Pancreas (tissue), 10 donors: ENCODE measurements at places on chromosomes 5 and 9.

GRCh38 chr5:57111993-57112392 lies 61.9 kb upstream of the GPBP1 start:
- no peaks in the 10 kb centered on the region for H3K27me3 ChIP-seq
- no peak overlapping the region for H3K4me3 ChIP-seq
- no peaks in the 10 kb centered on the region for H3K36me3 ChIP-seq
- DNase-seq, result no peak
- no peaks in the 10 kb centered on the region for H3K4me1 ChIP-seq

DNA sequence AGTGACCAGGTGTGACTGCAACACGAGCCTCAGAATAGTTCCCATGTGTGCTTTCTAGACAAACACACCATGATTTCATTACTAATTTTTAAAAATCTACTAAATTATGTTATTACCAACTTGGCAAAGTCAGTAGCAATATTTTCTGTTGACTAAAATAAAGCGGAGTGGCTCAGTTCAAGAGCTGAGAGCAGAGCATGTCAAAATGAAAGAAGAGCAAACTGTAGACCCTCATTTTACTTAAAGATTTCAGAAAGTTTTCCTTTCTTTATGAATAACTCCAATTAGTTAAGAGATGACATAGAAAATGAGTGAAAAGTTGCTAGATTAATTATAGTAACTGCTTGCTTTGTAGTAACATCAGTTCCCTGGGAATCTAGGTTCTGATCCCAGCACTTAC lies 17.9 kb downstream of the OXCT1 start:
- no peak for DNase-seq
- no peaks in the 10 kb centered on the region for H3K4me1 ChIP-seq
- no peak overlapping the region for H3K27ac ChIP-seq
- no peaks in the 10 kb centered on the region for H3K36me3 ChIP-seq
- H3K27me3 ChIP-seq, result no peaks in the 10 kb centered on the region

DNA sequence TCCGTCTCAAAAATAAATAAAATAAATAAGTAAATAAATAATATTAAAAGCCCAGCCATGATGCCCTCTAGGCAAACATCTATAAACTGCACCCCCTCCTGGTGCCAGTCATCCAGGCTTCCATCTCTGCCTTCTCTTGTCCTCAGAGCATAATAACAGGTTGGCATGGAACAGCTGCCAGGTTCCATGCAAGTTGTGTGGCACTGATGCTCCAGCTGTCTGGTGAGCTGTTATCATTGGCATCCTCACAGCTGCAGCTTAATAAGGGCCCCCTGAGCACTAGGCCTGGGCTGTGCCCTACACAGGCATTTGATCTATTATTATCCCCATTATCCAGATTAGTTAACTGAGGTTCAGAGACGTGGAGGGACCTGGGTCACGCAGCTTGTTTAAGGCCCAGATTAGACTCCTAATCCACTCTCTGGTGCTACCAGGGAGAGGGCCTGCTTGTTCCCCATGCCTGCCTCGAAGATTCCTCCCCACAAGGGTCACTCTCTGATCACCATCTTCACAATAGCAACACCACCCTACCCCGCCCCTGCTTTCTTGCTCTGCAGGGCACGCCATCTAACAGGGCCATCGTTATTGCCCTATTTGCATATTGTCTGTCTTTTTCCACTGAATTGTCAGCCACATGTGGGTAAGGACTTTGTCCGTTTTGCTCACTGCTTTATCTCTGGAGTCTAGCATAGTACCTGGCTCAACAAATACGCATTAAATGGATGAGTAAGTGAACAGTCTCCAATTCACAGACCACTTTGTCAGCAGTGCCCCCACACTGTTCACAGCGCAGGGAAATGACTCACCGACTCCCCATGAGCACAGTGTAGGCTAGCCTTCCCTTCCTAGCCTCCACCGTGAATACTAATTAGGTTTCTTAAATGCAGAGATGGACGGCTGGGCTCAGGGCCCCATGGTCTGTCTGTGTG lies 1.5 kb upstream of the DNM1 start:
- H3K4me1 ChIP-seq, result no peaks in the 10 kb centered on the region
- no peaks in the 10 kb centered on the region for H3K36me3 ChIP-seq
- no peak overlapping the region for H3K4me3 ChIP-seq
- H3K27me3 ChIP-seq, result no peaks in the 10 kb centered on the region
- no peak for DNase-seq

- no peak for DNase-seq
- H3K4me3 ChIP-seq, result no peak overlapping the region
- H3K27me3 ChIP-seq, result no peaks in the 10 kb centered on the region
- H3K36me3 ChIP-seq, result no peaks in the 10 kb centered on the region
- H3K4me1 ChIP-seq, result no peaks in the 10 kb centered on the region
- H3K27ac ChIP-seq, result no peak overlapping the region
Observed at GRCh38 chr9:97179616-97180015, 127.8 kb upstream of the CCDC180 start.

DNA sequence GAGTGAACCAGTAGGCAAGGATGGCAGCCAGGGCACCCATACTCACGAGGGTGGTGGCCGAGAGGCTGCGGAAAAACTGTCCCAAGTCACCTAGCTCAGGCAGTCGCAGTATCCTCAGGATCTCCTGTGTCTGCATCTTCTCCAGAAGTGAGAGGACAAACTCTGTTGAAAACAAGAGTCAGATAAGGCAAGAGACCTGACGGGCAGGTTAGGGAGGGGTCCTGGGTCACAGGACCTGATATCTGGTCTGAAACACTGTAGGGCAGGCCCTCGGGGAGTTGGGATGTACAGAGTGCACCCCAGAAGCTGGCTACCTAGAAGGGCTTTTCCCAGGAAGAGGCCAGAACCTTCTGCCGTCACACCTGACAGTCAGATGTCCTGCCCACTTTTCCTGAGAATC lies 17.4 kb downstream of the ACSL6 start:
- H3K36me3 ChIP-seq, result no peaks in the 10 kb centered on the region
- H3K4me3 ChIP-seq, result no peak overlapping the region
- H3K4me1 ChIP-seq, result peaks cover 25% of the 10 kb centered on the region
- no peak overlapping the region for H3K27ac ChIP-seq

DNA sequence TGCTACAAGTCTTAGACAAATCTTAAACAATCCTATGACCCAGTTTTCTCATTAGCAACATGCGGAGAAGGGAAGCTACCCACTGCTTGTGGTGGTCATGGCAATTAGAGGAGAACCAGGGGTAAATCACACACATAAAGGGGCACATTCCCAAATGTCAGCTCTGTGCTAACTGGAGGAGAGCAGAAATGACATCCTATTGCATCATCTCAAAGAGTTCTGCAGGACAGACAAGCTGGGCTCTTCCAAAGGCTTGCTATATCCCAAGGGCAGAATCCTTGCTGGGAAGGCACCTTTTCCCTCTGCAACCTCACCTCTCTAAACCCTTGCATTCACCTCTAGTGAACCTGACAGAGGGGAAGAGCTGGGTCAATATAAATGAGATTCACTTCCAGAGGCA lies 17.0 kb upstream of the WWC1 start:
- H3K4me3 ChIP-seq, result no peak overlapping the region
- H3K4me1 ChIP-seq, result no peaks in the 10 kb centered on the region
- DNase-seq, result no peak
- no peak overlapping the region for H3K27ac ChIP-seq
- no peaks in the 10 kb centered on the region for H3K36me3 ChIP-seq

- H3K4me3 ChIP-seq, result no peak overlapping the region
- no peaks in the 10 kb centered on the region for H3K27me3 ChIP-seq
- DNase-seq, result no peak
- no peaks in the 10 kb centered on the region for H3K4me1 ChIP-seq
Observed at GRCh38 chr9:5388026-5388819, 48.5 kb upstream of the RLN1 start.

DNA sequence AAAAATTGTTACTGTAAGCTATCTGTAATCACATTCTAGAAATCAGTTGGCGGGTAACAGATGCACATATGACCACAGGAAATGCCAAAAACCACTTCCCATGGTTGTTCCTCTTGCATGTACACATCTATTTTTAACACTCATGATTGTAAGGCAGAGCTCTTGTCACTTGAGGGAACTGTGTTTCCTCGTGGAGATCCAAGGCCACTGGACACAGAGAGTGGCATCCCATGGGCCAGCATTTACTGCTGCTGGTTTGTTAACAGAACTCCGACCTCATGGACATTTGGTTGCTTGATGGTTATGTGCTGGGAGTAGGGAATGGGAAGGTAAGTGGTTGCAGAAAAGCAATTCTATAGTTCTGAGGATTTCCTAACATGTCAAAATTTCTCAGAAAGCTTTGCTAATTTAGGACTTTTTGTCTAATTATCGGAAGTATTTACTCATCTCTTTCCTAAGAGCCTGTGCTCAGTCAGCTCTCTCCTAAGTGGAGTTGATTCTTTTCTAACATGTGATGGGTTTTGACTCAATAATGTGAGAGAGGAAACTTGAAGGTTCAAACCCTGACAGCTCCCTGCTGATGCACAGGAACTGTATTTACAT lies 202.0 kb upstream of the NR3C1 start:
- DNase-seq, result no peak
- H3K36me3 ChIP-seq, result no peaks in the 10 kb centered on the region
- H3K27me3 ChIP-seq, result no peaks in the 10 kb centered on the region
- H3K4me1 ChIP-seq, result no peaks in the 10 kb centered on the region

DNA sequence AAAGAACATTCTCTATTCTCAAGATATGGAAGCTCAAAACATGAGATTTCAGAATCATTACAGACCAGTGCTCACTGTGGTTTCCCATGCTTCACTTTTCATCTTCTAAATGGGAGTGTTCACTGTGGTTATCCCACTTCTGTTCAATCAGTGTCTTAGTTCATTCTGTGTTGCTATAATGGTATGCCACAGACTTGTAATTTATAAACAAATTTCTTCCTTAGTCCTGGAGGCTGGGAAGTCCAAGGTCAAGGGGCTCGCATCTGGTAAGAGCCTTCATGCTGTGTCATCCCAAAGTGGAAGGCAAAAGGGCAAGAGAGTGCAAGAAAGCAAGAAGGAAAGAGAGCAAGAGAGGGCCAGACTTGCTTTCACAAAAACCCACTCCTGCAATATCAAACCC lies 146.3 kb downstream of the TTC39B start:
- H3K27me3 ChIP-seq, result no peaks in the 10 kb centered on the region
- DNase-seq, result no peak
- H3K4me3 ChIP-seq, result no peak overlapping the region
- peaks cover 6% of the 10 kb centered on the region for H3K4me1 ChIP-seq

- H3K4me1 ChIP-seq, result no peaks in the 10 kb centered on the region
- no peaks in the 10 kb centered on the region for H3K36me3 ChIP-seq
- no peak overlapping the region for H3K4me3 ChIP-seq
Observed at GRCh38 chr9:127185931-127186781, 63.7 kb upstream of the ANGPTL2 start.

DNA sequence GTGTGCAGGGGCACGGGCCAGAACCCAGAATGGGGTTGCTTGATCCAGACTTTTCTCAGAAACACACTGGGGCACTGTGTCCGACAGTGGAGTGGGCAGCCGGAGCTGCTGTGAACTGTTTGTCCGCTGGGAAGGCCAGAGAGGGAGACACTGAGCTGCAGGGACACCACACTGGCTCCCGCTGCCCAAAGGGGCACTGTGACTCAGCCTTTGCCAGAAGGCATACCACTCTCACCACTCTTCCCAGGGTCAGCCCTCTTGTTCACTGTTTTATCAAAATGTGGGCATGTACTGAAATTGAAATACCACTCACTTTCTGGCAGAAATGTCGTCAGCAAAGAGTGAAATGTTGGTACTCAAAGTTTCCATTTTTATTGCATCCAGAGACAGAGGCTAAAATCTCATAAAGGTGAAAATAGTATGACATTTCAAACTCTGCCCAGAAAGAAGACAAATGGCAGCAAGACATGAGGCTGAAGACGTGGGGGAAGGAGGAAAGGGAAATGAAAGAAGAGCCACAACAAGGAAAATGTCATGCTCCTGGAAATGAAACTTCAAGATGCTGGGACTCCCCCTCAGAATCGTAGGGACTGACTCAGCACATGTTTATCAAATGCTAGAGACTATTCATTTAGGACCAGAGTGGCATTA lies 4.5 kb upstream of the IL7R start:
- H3K27me3 ChIP-seq, result no peaks in the 10 kb centered on the region
- no peaks in the 10 kb centered on the region for H3K4me1 ChIP-seq
- no peaks in the 10 kb centered on the region for H3K36me3 ChIP-seq
- no peak for DNase-seq

DNA sequence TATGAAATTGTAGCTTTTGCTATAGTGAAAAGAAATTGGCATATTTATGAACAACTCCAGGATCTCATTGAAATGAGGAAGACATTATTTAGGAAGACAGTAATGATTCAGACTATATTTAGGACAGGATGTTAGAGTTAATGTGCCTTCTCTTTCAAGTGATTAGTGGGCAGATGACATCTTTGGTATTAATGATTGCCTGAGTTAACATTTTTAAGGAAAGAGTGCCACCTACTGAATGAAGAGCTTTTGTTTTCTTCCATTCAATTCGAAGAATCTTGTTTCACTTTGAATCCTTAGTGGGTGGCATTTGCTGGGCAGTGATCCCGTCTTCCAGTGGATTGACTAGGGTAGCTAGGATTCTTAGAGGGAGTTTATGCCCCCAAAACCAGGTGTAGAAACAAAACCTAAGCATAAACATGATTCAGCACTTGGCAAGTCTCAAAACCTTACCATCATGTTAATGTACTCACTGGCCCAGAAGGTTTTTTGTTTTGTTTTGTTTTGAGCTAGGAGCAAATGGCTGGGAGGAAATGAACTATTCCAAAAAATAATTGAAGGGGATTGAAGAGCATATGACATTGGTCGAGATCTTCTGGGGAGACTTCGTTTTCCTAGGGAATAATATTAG lies 23.2 kb downstream of the MAP3K1 start:
- no peak for DNase-seq
- H3K27ac ChIP-seq, result no peak overlapping the region
- no peaks in the 10 kb centered on the region for H3K36me3 ChIP-seq
- no peak overlapping the region for H3K4me3 ChIP-seq

- H3K27ac ChIP-seq, result no peak overlapping the region
- H3K36me3 ChIP-seq, result peaks cover 29% of the 10 kb centered on the region
- H3K4me1 ChIP-seq, result no peaks in the 10 kb centered on the region
- H3K4me3 ChIP-seq, result no peak overlapping the region
Observed at GRCh38 chr9:5760338-5760737, 72.6 kb downstream of the ERMP1 start.

DNA sequence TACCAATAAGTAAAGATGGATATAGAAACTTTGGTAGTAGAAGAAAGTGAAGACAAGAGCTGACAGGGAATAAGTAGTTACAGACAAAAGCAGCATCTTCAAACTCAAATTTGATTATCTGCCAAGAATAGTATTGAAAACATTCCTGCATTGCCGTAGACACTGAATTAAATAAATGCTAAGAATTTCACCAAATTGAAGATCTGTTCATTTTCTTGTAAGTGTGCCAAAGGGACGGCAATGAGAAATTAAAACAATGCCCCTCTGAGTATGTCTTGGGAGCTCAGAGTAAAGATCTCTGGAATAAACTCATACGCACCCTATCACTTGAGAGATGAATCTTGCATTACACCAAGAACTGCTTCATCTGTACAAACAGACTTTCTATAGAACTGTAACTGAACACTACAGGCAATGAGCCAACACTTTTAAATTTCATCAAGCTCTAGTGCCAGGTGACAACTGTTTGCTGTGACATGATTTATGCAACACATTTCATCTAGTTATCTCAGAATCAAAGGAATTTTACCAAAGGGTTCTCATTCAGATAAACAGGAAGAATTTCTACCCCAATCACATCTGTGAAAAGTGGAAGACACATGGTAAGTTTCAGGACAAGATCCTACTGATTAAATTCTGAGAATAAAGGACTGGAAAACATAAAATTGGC lies 66.9 kb downstream of the RFX3 start:
- no peak for DNase-seq
- no peak overlapping the region for H3K4me3 ChIP-seq
- no peaks in the 10 kb centered on the region for H3K4me1 ChIP-seq
- H3K36me3 ChIP-seq, result no peaks in the 10 kb centered on the region

GRCh38 chr5:139806111-139806510 lies 10.5 kb downstream of the PSD2 start:
- no peaks in the 10 kb centered on the region for H3K4me1 ChIP-seq
- H3K27me3 ChIP-seq, result no peaks in the 10 kb centered on the region
- H3K27ac ChIP-seq, result no peak overlapping the region
- H3K4me3 ChIP-seq, result no peak overlapping the region
